ENCODE measurements at places on chromosomes 13 and 19.
A peak's percentile ranks its signal among the peaks of the same experiment; 100 is the strongest.

GRCh38 chr13:53631511-53631910, 602.9 kb downstream of the OLFM4 start:
- DNase-seq: no peak

GRCh38 chr19:13091400-13092157, 11.1 kb downstream of the LYL1 start:
- DNase-seq: no peak

GRCh38 chr19:4633140-4633967, 6.0 kb upstream of the TNFAIP8L1 start:
- DNase-seq: peak; percentile 80

DNA sequence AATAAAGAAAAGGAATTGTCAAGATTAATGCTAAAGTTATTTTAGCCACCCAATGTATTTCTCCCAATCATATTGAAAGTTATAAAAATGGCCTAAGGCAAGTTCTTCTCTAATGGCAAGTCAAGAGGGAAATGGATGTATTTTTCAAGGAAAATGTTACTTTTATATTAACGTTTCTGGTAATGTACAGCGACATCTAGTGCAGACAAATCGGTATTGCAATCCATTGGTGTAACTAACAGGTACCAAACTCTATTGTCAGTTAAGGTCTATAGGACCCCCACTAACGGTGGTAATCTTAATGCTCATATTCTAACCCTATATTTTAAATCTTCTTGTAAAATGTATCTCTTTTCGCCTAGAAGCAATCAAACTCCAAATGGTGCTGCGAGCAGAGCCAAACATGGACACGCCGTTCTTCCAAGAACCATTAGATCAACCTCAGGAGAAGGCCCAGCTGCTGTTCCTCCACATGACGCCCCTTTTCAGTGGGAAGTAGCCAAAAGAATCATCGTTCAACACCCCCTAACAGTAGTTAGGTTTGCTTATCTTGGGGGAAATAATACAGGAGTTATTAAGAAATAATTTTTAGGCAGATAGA, 98.5 kb upstream of the PABPC3 start:
- DNase-seq: peak; percentile 35

DNA sequence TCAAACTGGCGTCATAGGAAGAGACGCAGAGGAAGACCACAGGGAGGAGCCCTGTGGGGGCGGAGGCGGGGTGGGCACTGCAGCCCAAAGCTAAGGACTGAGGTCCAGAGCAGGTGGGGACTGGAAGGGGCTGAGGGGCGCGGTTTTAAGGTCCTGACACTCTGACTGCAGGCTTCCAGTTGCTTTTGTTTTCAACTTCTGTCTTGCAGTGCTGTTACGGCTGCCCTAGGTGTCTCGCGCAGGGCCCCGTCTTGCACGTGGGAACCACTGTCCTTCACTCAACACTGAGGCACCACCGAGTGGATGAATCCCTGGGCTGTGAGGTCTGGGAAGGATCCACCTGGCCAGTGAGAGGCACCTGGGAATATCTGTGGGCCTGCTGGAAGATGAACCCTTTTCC, 76.0 kb downstream of the TEX29 start:
- no peak for DNase-seq
